ENCODE measurements at places on chromosomes 16 and 17. TPM values are rescaled to one million over a fixed set of nuclear protein-coding genes. Genes with fewer than 3 reads are reported as not detected.

DNA sequence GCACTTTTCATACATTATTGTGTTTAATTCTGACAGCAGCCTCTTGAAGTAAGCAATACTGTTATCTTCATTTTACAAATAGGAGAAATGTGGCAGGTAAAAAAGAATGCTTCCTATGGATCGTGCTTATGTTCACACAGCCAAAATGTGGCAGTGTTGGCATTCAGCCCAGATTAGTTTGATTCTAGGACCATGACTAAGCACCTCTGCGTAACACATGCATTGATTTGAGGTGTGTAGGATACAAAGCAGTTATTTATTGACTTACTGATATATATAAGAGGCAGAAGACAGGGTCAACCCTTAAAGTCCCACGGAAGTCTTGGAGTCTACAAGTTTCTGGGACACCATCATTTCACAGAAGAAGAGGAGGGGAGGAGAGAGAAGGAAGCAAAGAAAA lies 1144.4 kb upstream of the GOT2 start:
- DNase-seq: no peak

DNA sequence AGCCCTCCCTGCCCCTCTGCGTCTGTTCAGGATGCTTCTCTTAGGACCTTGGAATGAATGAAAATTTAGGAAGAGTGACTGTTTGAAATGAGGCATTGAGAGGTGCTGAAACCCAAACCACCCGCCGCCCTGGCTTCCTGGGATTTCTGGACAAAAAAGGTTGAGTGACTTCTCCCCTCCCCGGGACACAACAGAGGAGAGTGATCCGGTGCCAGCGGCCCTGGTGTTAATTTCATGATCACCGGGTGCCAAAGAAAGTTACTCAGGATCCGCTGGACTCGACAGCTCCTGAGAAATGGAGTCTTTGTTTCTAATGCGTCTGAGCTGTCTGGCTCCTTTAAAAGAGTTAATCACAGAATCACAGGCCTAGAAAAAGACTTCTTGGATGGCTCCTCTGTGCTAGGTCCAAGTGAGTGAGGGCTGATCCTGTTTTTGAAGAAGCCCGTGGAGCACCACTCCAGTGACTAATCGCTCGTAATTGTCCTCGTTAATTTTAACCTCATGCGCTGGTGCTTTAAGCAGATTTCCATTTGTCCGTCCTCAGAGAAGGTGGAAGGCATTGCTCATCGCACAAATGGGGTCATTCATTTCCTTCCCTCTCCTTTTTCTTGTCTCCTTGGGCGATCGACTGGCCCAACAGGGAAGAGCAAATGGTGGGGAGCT lies 144.4 kb upstream of the ZFHX3 start:
- no peak for DNase-seq

SLC5A11 gene
- 1.1 TPM for total RNA-seq

GRCh38 chr17:57440522-57441269 lies 184.4 kb downstream of the MSI2 start:
- DNase-seq: no peak

PLA2G10 gene
- not detected for total RNA-seq

DNA sequence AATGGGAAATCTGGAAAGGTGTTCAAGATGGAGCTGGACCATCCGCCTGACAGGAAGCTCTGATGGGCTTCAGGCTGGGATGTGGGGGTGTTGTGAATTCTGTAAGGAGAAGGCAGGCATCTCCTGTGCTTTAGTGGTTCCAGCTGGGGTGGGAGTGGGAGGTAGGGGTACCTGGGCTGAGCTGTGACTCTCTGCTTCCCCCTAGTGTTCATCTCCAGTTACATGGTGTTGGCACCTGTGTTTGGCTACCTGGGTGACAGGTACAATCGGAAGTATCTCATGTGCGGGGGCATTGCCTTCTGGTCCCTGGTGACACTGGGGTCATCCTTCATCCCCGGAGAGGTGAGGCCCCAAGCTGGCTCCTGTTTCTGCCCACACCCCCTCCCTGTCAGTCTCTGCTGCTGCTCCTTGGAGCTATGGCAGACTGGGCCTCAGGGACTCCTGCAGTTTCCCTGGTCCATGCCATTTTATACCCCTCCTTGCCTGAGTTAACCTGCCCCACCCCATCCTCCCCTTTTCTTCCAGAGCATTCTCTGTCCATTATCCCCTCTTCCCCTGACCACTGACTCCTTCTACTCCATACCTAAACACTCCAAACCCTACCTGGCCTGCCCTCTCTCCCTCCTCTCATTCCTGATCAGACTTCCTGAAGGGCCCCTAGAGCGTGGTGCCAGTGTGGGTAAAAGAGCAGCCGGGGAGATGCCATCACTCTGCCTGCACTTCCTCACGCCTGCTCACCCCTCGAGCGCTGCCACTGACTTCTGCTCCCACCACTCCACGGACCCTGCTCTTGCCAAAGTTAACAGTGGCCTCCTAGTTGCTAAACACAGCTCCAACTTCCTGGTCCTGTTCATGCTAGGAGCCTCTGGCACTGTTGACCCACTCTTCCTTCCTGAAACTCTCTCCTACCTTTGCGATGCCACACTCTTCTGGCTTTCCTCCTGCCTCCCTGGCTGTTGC lies 3.4 kb downstream of the SPNS1 start:
- no peak for DNase-seq

PTGES3L gene
- 0.25 TPM for total RNA-seq

ERCC4 gene
- 5.2 TPM for total RNA-seq

ARHGAP44 gene
- total RNA-seq: 0.86 TPM

GRCh38 chr17:75535119-75535537 lies 9.6 kb downstream of the LLGL2 start:
- DNase-seq: no peak

CEP112 gene
- total RNA-seq: 3.1 TPM

- no peak for DNase-seq
Measured at GRCh38 chr17:74875155-74875976, 2.6 kb upstream of the FDXR start.

DNA sequence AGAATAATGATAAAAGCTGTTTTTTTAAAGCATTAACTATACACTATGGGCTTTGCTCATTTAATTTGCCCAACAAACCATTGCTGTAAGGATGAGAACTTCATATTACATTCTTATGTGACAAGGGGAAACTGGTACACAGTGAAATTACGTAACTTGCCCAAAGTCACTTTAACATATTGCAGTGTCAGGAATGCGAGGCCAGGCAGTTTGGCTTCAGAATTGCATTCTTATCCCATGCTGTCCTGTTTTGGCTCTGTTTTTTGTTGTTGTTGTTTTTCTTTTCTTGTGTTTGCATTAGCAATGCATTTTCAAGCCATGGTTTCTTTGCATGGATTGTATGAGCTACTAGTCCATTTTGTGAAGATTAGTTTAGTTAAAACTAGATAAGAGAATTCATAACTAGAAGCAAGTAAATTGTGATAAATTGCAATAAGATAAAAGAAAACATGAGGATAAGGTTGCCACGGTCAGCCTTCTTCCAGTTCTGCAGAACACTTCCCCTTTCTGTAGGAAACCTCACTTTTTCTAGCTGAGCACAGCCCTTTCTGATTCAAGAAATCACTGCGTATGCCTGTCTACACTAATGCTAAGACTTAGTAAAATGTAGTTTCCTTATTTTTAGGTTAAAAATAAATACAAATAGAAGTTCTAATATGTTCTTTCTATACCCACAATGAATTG lies 221.3 kb upstream of the KCNJ16 start:
- no peak for DNase-seq

DNA sequence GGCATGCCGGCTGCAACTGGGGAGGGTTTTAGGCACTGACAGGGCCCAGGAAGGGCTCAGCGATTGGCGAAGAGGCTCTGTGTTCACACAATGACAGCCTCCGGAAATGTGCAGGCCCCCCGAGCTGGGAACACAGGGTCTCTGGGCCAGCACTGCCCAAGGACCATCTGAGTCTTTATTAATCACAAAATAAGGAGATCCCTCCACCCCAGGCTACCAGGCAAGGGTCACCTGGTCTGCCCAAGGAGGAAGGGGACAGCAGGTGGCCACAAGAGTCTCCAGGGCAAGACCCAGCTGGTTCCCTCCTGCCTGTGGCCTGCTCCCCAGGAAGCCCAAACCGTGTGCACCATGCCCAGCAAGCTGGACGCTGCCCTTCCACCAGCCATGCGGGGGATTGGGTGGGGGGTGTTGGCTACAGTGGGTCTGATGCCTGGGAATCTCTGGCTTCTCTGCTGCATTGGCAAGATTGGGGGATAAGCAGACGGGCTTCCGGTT lies 52.1 kb upstream of the TNRC6C start:
- DNase-seq: no peak

DNA sequence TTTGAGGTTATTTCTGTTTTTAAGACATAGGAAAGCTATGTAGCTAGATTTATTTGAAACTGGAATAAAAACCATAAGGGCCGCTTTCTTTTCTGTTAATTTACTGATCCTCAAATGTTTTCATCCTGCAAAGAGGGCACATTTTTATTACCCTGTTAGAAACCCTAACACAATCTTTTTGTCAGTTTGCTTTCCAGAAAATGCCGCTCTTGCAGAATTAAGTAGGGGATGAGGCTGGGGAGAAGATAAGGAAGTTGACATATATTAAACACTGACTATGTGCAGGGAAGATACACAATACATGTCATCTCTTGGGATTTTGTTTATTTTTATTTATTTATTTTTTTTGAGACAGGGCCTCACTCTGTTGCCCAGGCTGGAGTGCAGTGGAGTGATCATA lies 15.7 kb downstream of the USP43 start:
- DNase-seq: no peak

DNA sequence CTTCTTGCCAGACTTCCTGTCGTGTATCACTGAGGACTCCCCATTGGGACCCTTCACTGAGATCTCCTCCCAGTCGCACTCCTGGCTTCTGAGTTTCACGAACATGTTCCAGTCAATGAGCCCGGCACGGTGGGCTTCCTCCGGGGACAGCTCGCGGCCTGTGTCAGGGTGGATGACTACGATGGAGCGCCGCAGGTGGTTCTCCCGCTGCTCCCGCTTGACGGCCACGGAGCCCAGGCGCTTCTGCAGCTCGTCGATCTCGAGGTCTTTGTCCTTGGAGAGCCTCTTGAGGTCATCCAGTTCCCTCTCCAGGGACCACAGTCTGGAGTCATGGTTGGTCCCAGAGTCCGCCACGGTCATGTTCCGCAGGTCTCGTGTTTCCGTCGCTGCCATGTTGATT lies 36.2 kb downstream of the UBN1 start:
- no peak for DNase-seq

- no peak for DNase-seq
Measured at GRCh38 chr17:50337956-50338355, 8.0 kb upstream of the XYLT2 start.

RUNDC3A gene
- total RNA-seq: not detected

DNA sequence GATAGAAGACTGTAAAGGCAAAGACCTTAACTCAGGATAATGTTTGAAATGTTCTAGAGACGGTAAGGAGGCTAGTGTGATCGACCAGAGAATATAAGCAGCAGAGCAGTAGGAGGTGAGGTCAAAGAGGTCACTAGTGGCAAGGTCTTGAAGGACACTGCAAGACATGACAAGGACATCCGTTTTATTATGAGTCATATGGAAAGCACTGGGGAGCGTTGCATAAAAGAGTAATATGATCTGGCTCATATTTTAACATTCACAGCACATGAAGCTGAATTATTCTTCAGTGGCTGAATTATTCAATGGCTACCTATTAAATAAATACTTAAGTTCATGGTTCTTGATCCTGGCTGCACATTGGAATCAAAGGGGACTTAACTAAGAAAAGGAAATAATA lies 123.7 kb downstream of the SOX9 start:
- DNase-seq: no peak

GUCY2D gene
- 0.05 TPM for total RNA-seq

- no peak for DNase-seq
Measured at GRCh38 chr17:59405944-59406705, 74.7 kb downstream of the YPEL2 start.

DNA sequence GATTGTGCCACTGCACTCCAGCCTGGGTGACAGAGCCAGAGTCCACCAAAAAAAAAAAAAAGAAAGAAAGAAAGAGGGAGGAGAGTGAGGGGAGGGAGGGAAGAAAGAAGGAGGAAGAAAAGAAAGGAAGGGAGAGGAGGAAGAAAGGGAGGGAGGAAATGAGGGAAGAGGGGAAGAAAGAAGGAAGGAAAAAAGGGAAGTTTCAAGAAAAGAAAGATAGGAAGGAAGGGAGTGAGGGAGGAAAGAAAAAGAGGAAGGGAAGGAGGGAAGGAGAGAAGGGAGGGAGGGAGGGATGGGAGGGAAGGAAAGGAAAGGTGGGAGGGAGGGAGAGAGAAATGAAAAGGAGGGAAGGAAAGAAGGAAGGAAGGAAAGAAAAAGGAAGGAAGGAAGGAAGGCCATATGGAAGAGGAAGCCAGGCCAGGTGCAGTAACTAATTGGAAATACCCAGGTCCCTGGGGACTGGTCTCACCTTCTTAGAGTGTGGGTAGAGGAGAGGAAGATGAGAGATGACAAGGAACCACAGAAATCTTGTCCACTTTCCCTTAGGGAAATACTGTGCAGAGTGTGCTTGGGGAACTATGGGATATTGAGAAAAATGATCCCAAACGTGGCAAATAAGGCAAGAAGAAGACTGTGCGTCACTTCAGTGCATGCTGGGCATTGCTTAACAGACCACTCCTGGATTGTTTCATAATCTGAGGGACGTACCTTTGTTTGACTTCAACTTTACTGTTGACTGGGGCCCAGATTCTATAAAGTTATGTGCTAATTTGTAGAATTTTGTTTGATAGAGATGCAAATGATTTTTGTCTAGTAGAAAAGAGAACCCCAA lies 15.1 kb upstream of the CSNK2A2 start:
- DNase-seq: no peak

DNA sequence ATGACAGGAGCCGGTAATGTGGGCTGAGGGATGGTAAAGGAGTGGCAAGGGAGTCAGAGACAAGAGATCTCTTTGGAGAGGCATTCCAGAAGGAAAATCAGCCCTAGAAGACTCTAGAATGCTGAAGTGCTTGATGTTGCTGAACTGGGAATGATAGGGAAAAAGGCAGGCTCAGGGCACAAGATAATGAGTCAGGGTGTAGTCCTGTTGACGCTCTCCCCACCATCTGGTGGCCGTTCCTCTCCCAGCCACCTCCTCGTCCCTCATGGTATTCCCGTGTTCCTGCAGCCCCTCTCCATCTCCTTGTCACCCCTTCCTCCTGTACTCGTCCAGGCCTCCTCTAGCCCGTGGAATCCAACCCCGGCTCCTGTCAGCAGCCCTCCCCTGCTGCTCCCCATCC lies 11.1 kb upstream of the ALDOA start:
- no peak for DNase-seq

FUS gene
- total RNA-seq: 43.5 TPM

BORCS6 gene
- total RNA-seq: 4.5 TPM

SLC13A5 gene
- total RNA-seq: 273 TPM

DNAAF1 gene
- not detected for total RNA-seq

DNA sequence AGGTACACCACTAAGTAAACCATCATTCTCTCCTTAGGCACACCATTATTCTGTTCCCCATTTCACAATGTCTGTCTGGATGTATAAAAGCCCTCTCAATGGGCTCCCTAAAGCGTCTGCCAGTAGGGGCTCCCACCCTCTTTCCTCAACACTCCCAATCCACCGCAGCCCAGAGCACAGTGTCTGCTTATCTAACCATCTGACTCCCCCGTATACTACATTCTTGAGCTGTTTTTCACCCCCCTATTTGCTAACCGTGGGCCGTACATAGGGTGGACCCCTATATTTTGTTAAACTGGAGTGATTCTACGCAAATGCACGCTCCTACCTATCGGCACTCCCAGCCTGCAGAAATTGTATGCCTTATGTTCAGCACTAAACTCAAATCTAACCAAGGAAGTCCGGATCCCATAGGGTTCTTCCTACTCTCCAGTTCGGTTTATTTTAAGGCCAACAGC lies 685 bp upstream of the PSMD3 start:
- DNase-seq: no peak

GRCh38 chr17:59842901-59843652 lies 49.7 kb downstream of the TUBD1 start:
- DNase-seq: peak; percentile 66
